T-cell (primary cell): ENCODE measurements at places on chromosomes 12 and 14. TPM values are rescaled to one million over a fixed set of nuclear protein-coding genes. Genes with fewer than 3 reads are reported as not detected.
A peak's percentile ranks its signal among the peaks of the same experiment; 100 is the strongest.

Gene RASSF8
- 0.73 TPM for total RNA-seq

Gene GYS2
- total RNA-seq: 0.28 TPM

Gene SERPINA9
- not detected for total RNA-seq

Gene CELA1
- total RNA-seq: 1.3 TPM

Gene NPAS3
- not detected for total RNA-seq

Gene PRICKLE1
- 0.29 TPM for total RNA-seq

DNA sequence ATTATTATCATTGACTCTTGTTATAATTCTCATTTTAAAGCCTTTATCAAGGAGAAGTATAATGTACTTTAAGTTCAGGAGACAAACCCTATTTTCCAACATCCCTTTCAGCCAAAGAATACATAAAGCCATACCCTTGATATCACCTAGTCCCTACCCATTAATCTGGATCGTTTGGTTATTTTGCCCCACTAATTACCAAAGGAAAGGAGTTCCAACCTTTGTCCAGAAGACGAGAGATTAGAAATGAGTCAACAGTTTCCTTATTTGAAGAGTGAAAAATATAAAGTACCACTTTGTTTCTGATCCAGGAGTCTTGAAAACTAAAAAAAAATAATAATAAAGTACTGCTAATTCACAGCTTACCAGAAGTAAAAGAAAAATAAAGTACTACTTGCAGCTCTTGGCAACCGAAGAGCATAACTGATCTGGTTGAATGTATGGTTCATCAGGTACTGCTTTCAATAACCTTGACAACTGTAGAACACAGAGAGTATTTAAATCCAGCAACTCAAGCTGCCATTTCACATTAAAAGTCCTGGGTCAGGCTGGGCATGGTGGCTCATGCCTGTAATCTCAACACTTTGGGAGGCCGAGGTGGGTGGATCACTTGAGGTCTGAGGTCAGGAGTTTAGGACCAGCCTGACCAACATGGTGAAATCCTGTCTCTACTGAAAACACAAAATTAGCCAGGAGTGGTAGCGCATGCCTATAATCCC, 33.7 kb downstream of the LIMA1 start:
- no peak for DNase-seq
- H3K4me1 ChIP-seq: no peaks in the 10 kb centered on the region
- no peak overlapping the region for H3K4me3 ChIP-seq
- no peaks in the 10 kb centered on the region for H3K27me3 ChIP-seq
- H3K36me3 ChIP-seq: no peaks in the 10 kb centered on the region

DNA sequence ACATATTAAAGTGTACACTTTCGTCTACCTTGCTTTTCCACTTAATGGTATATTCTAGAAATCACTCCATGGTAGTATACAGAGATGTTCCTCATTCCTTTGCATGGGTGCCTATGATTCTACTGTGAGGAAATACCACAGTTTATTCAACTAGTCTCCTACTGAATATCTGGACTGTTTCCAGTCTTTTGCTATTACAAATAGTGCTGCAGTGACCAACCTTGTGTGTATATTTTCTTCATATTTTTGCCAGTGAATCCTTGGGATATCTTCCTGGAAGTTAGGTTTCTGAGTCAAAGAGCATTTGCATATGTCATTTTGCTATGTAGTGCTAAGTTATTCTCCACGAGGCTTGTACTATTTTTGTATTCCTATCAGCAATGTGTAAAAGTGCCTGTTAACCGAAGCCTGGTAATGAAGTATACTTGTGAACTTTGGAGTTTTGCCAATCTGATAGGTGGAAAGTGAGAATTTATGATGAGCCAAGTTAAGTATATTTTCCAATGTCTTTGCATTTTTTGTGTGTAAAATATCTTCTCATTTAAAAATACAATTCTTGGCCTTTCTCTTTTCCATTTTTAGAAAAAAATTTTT, 31.3 kb upstream of the TMEM263 start:
- no peaks in the 10 kb centered on the region for H3K36me3 ChIP-seq
- no peak overlapping the region for H3K27ac ChIP-seq
- no peak for DNase-seq
- no peak overlapping the region for H3K4me3 ChIP-seq
- H3K27me3 ChIP-seq: peaks cover 4% of the 10 kb centered on the region

GRCh38 chr12:53045696-53046045, 4.2 kb upstream of the TNS2 start:
- H3K27ac ChIP-seq: no peak overlapping the region
- peaks cover 4% of the 10 kb centered on the region for H3K36me3 ChIP-seq
- H3K4me3 ChIP-seq: no peak overlapping the region
- H3K4me1 ChIP-seq: peaks cover 28% of the 10 kb centered on the region
- H3K27me3 ChIP-seq: peaks cover 6% of the 10 kb centered on the region

DNA sequence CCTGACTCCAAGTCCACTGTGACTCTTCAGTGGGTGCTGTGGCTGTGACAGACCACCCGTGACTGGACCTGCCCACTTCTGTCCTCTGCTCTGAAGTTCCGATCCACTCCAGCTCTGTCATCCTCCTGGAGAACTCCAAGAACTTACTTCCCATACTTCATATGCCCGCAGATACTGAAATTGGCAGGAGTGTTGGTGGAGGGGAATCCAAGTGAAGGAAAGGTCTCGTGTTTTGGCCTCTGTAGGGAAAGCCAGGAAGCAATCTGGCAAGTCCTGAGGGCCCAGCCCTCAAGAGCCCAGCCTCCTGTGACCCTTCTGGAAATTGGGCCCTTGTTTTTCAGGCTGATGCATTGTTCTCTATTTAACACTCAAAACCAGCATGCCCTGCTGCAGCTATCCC, 22.4 kb upstream of the FKBP4 start:
- DNase-seq: no peak
- no peaks in the 10 kb centered on the region for H3K4me1 ChIP-seq
- peaks cover 8% of the 10 kb centered on the region for H3K27me3 ChIP-seq

- no peaks in the 10 kb centered on the region for H3K27me3 ChIP-seq
- H3K4me1 ChIP-seq: no peaks in the 10 kb centered on the region
- no peak overlapping the region for H3K27ac ChIP-seq
Observed at GRCh38 chr12:120700886-120701285, 9.4 kb upstream of the UNC119B start.

DNA sequence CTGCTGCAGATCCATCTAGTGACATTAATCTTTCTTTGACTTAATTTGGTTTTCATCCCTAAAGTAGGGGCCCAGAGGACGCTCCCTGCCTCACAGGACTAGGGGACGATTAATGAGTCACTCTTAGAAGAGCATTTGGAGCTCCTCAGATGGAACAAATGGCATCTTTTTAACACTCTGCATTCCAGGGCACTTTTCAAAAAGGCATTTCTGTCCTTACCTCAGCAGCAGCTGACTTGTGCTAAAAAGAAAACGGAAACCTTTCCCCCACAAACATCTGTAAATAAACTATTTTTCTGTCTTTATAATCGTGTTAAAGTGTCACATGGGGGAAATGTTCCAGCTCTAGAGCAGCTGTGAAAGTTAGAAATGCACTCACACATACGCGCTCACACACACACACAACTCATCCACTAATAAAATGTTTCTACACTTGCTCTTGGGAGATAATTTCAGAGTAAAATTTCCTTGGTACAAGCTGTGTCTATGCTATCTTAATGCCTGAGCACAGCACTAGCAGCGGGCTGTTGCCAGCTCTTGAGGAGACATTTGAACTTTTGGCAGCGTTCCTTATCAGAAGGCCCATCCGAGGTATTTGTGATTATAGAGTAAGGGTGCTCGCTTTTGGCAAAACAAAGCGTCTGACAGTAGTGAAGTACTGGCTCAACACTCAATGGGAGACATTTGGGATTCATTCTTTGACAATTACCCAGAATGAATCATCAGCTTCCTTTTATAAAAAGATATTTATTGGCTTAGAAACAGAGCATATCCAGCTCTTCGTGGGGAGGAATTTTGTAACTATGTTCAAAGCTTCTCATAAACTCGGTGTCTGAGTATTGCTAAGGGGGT, 141.3 kb downstream of the PLXNC1 start:
- peaks cover 22% of the 10 kb centered on the region for H3K36me3 ChIP-seq
- H3K4me3 ChIP-seq: no peak overlapping the region
- no peaks in the 10 kb centered on the region for H3K4me1 ChIP-seq
- DNase-seq: no peak

DNA sequence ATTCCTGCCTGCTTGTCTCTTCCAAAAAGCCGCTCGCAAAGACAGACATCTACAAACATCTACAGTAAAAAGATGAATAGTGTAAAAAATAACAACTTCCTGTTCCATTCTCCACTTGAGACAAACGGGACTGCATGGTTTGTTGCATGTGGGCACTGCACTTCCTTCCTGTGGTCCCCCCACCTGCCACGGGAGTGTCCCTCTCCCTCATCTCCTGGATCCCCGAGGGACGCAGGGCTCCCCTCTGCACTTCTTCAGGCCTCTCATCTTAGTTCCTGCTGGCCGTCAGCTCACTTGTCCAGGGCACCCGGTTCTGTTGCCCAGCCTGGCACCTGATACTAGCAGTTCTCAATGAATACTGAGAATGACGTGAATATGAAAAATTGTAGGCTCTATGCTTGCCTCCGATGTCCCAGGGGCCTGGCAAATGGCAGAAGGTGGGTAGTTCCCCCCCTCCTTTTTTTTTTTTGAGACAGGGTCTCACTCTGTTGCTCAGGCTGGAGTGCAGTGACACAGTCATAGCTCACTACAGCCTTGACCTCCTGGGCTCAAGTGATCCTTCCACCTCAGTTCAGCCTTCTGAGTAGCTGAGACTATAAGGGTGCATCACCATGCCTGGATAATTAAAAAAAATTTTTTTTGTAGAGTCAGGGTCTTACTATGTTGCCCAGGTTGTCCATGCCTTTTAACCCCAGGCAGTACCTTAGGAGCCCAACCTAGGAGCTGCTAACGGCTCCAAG, 3.5 kb upstream of the KLC1 start:
- no peaks in the 10 kb centered on the region for H3K36me3 ChIP-seq
- H3K4me3 ChIP-seq: no peak overlapping the region
- peak overlapping the region; percentile 6 for H3K27ac ChIP-seq
- H3K27me3 ChIP-seq: peaks cover 2% of the 10 kb centered on the region

DNA sequence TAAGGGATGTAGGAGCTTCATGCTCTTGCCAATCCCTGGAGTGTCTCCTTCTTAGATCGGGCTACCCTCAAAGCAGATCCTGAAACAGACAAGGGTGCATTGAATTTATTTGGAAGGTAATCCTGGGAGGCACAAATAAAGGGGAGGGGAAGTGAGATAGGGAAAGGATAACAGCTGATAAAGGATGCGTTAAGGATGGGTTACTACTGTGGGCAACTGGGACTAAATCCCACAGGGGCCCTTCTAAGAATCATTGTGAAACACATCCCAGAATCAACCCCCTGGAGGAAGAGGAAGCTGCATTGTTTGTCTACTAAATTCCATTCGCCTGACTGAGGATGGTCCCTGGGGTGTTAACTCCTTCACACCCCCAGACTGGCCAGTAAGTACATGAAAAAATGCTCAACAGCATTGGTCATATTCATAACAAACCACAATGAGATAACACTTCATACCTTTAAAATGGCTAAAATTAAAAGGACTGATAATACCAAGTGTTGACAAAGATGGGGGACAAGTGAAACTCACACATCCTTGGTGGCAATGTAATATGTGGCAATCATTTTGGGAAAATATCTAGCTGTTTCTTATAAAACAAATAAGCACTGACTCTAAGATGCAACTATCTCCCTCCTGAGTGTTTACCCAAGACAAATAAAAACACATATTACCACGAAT, 37.0 kb upstream of the CMKLR1 start:
- H3K27ac ChIP-seq: no peak overlapping the region
- no peaks in the 10 kb centered on the region for H3K36me3 ChIP-seq
- no peak overlapping the region for H3K4me3 ChIP-seq
- DNase-seq: no peak

DNA sequence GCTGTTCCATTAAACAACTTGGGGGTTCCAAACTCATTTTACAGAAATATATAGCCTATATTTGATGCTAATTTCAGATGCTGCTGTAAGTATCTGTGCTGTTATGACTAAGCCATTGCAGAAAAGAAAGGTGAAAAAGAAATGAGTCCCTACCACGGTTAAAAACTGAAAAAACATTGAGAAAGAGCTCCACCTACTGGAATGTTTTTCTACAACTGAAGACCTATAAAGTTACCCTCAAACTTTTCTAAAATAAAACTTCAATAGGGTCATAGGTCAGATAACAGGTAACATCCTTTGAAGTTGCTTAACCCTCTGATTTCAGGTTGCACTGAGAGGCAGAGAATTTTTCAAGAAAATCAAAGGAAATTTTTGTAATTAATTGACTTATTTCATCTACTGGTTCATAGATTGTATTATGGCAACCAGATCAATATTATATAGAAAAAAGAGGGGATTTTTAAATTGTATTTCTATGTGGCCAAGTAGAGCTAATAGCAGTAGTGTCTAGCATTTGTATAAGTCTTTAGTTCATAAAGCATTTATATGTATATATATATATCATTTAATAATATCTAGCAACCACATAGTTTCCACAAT, 279.9 kb downstream of the RPS29 start:
- H3K36me3 ChIP-seq: no peaks in the 10 kb centered on the region
- no peaks in the 10 kb centered on the region for H3K27me3 ChIP-seq
- H3K27ac ChIP-seq: no peak overlapping the region
- H3K4me1 ChIP-seq: no peaks in the 10 kb centered on the region

DNA sequence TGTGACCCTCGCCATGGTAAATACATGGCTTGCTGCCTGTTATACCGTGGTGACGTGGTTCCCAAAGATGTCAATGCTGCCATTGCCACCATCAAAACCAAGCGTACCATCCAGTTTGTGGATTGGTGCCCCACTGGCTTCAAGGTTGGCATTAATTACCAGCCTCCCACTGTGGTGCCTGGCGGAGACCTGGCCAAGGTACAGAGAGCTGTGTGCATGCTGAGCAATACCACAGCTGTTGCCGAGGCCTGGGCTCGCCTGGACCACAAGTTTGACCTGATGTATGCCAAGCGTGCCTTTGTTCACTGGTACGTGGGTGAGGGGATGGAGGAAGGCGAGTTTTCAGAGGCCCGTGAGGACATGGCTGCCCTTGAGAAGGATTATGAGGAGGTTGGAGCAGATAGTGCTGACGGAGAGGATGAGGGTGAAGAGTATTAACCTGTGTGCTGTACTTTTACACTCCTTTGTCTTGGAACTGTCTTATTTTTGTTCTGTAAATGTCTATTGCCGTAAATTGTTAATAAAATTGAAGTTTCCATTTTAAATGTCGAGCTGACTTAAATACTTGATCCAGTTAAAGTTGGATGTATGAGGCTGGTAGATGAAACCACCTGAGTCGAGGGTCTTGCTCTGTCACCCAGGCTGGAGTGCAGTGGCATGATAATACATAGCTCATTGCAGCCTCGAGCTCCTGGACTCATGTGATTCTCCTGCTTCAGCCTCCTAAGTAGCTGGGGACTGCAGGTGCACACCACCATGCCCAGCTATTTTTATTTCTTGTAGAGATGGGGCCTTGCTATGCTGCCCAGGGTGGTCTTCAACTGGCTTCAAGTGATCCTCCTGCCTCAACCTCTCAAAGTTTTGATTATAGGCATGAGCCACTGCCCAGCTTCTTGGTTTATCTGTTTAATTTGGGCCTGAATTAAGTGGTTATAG, 8.2 kb downstream of the TUBA1C start:
- no peak for DNase-seq
- H3K27me3 ChIP-seq: no peaks in the 10 kb centered on the region
- H3K36me3 ChIP-seq: peaks cover 3% of the 10 kb centered on the region
